ENCODE measurements at places on chromosomes 3 and 15.

DNA sequence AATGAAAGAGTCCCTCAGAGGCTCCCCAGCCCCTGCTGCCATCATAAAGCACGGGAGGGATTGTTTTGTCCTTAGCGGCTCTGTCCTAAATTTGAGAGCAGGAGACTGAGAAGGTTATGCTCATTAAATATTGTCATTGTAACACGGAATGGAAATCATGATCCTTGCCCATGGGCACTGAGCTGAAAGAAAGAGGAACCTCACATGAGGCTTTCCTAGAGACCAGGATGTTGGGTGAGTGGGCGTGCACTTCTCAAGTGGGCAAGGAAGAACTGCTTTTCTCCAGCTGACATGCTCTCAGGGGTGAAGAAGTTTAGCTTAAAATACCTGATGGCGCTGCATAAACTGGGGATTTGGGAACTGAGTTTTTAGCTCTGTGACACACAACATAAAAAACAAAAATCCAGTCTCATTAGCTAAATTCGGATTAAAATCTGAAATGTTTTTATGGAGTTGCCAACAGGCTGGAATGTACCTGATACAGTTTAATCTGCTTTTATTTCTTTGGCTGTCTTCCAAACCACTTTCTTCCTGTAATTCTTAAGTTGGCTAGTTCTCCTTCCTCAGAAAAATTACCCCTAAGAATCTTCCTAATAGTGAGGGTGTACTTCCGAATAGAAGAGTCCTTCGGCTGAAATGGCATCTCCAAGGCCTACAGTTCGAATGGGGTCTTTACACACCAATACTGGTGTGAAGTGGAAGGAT lies 31.7 kb downstream of the ADPGK start:
- DNase-seq, result no peak

- peak; percentile 75 for DNase-seq
These were observed 20.9 kb downstream of the CD276 start for GRCh38 chr15:73704869-73705645.

GRCh38 chr3:31423482-31423881 lies 109.2 kb upstream of the STT3B start:
- no peak for DNase-seq

- DNase-seq, result no peak
These were observed 155.7 kb downstream of the SV2B start for GRCh38 chr15:91255670-91256192.

GRCh38 chr3:60630953-60631352 lies 620.3 kb downstream of the FHIT start:
- DNase-seq, result no peak

DNA sequence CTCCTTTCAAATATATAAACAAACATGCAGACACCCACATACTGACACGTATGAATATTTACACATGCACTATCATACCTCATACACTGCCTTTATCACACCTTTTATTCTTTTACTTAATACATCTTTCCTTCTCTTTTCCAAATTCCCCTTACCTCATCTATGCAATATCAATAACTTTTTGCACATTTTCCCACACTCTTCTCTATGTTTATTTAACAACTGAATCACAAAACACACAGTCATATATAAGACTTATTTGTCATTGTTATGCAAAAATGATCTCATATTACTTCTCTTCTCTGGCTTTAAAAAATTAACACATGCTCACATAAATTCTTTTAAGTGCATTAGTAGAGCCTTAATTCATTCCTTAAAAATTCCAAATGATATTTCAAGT lies 461.4 kb downstream of the DIPK2A start:
- DNase-seq, result no peak

GRCh38 chr3:76011121-76011520 lies 225.8 kb upstream of the ZNF717 start:
- DNase-seq, result no peak

Measured in T-cell (primary cell).